Prostate gland (tissue), 2 donors: ENCODE measurements at places on chromosomes 13 and 19. TPM values are rescaled to one million over a fixed set of nuclear protein-coding genes. Genes with fewer than 3 reads are reported as not detected.

- DNase-seq, result no peak
- H3K4me1 ChIP-seq, result no peaks in the 10 kb centered on the region
- H3K27me3 ChIP-seq, result no peaks in the 10 kb centered on the region
- no peak overlapping the region for H3K27ac ChIP-seq
- H3K4me3 ChIP-seq, result no peak overlapping the region
These were observed 173.6 kb downstream of the NALCN start for GRCh38 chr13:101242720-101243119.

The C1QTNF9B gene
- total RNA-seq, result not detected

DNA sequence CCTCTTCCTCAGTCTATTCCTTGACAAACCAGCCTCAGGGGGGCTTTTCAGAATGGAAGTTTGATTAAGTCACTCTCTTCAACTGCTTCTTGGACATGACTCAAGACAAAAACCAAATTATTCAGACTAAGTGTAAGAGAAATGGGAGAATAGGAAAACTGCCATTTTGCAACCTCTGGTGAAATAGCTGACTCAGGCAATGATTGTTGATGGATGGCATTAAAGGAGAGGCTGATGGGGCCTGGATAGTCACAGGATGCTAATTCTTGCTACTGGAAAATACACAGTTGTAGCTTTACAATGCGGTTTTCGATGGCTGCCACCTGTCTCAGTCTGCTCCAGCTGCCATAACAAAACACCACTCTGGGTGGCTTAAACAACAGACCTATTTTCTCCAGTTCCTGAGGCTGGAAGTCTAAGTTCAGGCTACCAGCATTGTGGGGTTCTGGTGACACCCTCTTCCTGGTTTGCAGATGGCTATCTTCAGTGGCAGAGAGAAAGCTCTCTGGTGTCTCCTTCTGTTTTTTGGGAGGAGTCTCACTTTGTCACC lies 6.1 kb downstream of the NOSIP start:
- H3K27me3 ChIP-seq, result no peaks in the 10 kb centered on the region
- no peak for DNase-seq
- no peak overlapping the region for H3K4me3 ChIP-seq
- H3K27ac ChIP-seq, result no peak overlapping the region
- no peaks in the 10 kb centered on the region for H3K36me3 ChIP-seq
- no peaks in the 10 kb centered on the region for H3K4me1 ChIP-seq

DNA sequence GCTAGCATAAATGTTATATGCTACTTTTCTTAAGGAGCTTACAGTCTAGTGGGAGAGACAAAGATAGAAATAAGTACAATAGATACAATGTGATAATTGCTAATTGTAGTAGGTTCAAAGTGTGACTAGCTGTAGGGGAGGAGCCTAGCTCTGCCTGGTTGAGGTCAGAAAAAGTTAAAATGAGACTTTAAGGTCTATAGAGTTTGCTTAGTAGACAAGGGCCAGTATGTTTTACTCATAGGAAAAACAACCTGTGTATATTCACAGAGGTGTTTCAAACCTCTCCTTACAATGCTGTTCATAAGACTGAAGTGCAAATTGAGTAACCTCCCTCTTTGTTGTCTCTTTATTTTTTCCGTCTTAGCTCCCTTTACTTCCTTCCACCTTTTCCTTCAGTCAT lies 56.1 kb downstream of the PDS5B start:
- no peak overlapping the region for H3K4me3 ChIP-seq
- DNase-seq, result no peak
- H3K36me3 ChIP-seq, result no peaks in the 10 kb centered on the region
- no peaks in the 10 kb centered on the region for H3K27me3 ChIP-seq

The MRPL34 gene
- total RNA-seq, result 157 TPM

- H3K4me3 ChIP-seq, result no peak overlapping the region
- no peak for DNase-seq
- no peaks in the 10 kb centered on the region for H3K27me3 ChIP-seq
- peaks cover 6% of the 10 kb centered on the region for H3K4me1 ChIP-seq
- H3K27ac ChIP-seq, result no peak overlapping the region
- peaks cover 11% of the 10 kb centered on the region for H3K36me3 ChIP-seq
These were observed 3.8 kb downstream of the GADD45GIP1 start for GRCh38 chr19:12953138-12953798.

DNA sequence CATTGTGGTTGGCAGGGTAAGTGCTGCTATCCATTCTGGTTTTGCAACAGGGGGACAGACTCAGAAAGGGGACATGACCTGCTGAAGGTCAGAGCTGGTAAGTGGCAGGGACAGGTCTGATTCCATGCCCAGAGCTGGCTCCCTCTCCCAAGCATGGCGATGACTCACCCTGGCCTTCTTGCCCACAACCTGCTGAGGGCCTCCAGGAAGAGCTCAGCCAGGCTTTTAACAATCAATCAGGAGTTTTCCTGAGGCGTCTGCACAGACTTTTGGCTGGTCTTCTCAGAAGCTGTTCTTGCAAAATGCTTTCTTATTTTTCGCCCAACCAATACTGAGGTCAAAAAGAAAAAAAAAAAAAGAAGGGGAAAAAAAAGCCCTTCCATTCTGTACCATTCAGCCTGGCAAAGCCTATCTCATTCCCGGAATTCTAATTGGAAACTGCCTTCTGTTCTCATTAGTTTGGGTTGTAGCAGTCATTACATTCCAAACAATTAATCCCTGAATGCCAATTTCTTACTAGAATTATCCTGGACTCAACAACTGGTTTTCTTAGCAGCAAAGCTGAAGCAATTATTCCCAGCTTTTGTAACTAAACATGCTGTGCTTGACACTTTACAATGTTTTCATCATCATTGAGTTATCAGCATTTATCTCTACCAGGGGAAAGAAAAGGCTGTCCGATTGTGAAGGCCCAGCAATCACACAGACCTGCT lies 17.7 kb downstream of the SIAH3 start:
- H3K4me3 ChIP-seq, result no peak overlapping the region
- no peaks in the 10 kb centered on the region for H3K36me3 ChIP-seq
- DNase-seq, result peak; percentile 51
- no peak overlapping the region for H3K27ac ChIP-seq

The CCDC106 gene
- 17.7 TPM for total RNA-seq

- no peaks in the 10 kb centered on the region for H3K36me3 ChIP-seq
- peaks cover 16% of the 10 kb centered on the region for H3K4me1 ChIP-seq
- H3K27ac ChIP-seq, result peak overlapping the region; percentile 76
- H3K27me3 ChIP-seq, result no peaks in the 10 kb centered on the region
- DNase-seq, result peak; percentile 63
These were observed 12.3 kb downstream of the KCNN4 start for GRCh38 chr19:43768273-43769050.

DNA sequence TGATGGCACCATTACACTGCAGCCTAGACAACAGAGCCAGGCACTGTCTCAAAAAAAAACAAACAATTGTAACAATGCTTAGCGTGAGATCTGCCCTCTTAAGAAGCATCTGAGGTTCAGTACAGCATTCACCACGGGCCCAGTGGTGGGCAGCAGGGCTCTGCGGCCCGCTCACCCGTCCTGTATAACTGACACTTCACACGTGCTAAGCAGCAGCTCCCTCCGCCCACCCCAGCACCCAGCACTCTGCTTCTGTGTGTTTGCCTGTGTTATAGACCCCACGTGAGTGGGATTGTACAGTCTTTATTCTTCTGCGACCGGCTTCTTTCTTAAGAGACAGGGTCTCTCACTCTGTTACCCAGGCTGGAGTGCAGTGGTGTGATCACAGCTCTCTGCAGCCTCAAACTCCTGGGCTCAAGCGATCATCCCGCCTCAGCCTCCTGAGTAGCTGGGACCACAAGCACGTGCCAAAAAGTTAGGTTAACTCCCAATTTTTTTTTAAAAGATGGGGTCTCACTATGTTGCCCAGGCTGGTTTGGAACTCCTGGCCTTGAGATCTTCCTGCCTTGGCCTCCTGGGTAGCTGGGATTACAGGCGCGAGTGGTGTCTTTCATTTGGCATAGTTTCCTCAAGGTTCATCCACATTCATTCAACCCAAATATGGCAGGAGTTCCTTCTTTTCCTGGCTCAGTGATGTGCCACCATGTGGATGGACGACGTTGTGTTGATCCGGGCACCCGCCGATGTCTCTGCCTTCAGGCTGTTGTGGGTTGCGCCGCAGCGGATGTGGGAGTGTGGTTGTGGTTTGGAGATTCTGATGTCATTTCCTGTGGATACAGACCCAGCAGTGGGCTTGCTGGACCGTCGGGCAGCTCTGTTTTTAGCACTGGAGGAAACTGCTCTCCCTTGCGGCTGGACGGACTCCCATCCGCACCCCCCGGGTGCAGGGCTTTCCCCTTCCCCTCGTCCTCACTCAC lies 170.0 kb downstream of the KDM4B start:
- no peak overlapping the region for H3K4me3 ChIP-seq
- H3K4me1 ChIP-seq, result no peaks in the 10 kb centered on the region
- H3K36me3 ChIP-seq, result peaks cover 14% of the 10 kb centered on the region
- H3K27me3 ChIP-seq, result no peaks in the 10 kb centered on the region

- H3K4me3 ChIP-seq, result peak overlapping the region; percentile 72
- H3K36me3 ChIP-seq, result no peaks in the 10 kb centered on the region
- peak overlapping the region; percentile 60 for H3K27ac ChIP-seq
- no peak for DNase-seq
- H3K4me1 ChIP-seq, result peaks cover 36% of the 10 kb centered on the region
These were observed 1.5 kb downstream of the GNA11 start for GRCh38 chr19:3095441-3096191.

GRCh38 chr19:41799444-41800000 lies 3.1 kb downstream of the CEACAM3 start:
- H3K27ac ChIP-seq, result no peak overlapping the region
- no peaks in the 10 kb centered on the region for H3K27me3 ChIP-seq
- DNase-seq, result peak; percentile 28
- no peaks in the 10 kb centered on the region for H3K36me3 ChIP-seq
- H3K4me3 ChIP-seq, result no peak overlapping the region
- H3K4me1 ChIP-seq, result no peaks in the 10 kb centered on the region

DNA sequence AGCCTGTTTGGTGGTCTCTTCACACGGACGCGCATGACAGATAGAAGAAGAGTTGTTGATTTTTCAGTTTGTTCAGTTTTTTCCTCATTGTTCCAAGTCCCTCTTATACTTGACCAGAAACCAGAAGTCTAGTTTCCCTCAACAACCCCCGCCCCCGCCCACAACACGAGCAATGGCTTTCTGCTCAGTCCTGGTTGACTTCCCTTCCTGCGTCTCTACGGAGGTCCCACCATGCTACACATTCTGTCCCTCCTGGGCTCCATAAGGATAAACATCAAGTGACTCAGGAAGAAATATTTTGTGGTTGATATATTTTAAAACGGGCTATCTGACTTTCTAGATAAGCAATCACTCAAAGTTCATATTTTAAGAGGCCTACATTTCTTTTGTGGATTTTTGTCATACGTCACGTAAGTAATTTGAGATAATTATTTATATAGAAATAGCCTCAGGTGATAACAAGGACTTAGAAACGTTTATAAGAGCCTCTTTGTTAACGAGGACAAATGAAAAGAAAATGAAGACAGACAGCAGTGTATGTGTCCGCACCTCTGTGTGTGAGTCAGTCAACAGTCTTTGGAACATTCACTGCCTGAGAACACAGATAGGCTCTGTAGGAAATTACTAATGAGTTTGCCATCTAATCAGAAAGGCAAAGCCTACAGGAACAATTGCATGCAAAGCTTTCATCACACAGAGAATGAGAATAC lies 214.4 kb downstream of the RAP2A start:
- no peak for DNase-seq
- no peaks in the 10 kb centered on the region for H3K36me3 ChIP-seq
- H3K27ac ChIP-seq, result no peak overlapping the region
- no peak overlapping the region for H3K4me3 ChIP-seq
- H3K4me1 ChIP-seq, result no peaks in the 10 kb centered on the region

DNA sequence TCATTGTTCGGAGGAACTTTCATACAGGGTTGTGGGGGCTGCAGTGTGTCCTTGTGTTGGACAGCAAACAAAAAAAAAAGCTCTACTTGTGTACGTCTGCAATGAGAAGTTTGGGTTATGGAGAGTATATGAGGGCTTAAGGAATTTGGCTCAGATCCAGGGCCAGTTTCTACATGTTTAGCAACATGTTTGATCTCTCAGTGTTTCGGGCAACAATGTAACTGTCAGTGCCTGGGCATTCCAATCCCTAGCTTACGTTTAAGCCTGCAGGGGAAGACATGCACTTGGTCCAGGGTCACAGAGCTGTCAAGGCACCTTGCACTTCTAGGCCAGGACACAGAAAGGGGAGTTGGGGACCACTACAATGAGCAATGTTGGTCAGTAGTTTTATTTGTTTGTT lies 13.9 kb downstream of the ZNF543 start:
- peaks cover under 1% of the 10 kb centered on the region for H3K36me3 ChIP-seq
- no peak overlapping the region for H3K4me3 ChIP-seq
- no peaks in the 10 kb centered on the region for H3K4me1 ChIP-seq
- no peak overlapping the region for H3K27ac ChIP-seq
- no peaks in the 10 kb centered on the region for H3K27me3 ChIP-seq
- no peak for DNase-seq

The SERTAD3 gene
- 22.7 TPM for total RNA-seq

DNA sequence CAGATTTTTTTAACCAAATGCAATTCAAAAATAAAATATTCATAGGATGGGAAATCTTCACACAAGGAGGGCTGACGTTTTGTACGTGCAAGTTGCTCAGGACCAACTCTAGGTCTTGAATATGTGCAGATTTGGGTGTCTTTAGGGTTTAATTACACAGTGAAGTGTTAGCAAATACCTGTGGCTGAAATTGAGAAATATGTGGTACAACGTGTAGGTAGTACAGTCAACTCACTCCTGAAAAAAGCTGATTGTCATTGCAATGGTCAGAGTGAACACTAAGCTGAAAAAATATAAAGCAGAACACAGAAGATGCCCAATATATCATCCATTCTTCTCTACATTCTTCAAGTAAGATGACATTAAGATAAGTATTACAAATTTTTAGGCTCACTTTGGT lies 314.3 kb downstream of the SLITRK1 start:
- no peak overlapping the region for H3K4me3 ChIP-seq
- H3K27me3 ChIP-seq, result no peaks in the 10 kb centered on the region
- DNase-seq, result no peak
- no peaks in the 10 kb centered on the region for H3K36me3 ChIP-seq
- no peaks in the 10 kb centered on the region for H3K4me1 ChIP-seq
- no peak overlapping the region for H3K27ac ChIP-seq

DNA sequence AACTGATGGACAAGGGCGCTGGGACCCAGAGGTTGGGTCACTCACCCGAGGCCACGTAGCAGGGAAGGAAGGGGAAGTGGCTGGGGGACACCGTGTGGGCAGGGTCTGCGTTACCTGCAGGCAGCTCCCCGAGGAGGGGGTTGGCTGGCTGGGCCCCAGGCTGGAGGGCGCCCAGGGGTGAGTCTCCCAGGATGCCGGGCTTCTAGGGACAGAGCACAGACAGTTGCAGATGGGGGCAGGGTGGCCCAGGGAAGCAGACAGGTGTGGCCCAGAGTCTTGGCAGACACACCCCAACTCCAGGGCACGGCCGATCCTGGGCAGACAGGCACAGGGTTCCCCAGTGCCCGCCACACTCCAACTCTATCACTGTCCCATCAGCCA lies 5.6 kb upstream of the FDX2 start:
- H3K27me3 ChIP-seq, result no peaks in the 10 kb centered on the region
- no peaks in the 10 kb centered on the region for H3K4me1 ChIP-seq
- H3K4me3 ChIP-seq, result no peak overlapping the region
- peaks cover 49% of the 10 kb centered on the region for H3K36me3 ChIP-seq

- no peak overlapping the region for H3K27ac ChIP-seq
- H3K4me1 ChIP-seq, result no peaks in the 10 kb centered on the region
- H3K4me3 ChIP-seq, result no peak overlapping the region
- no peaks in the 10 kb centered on the region for H3K27me3 ChIP-seq
These were observed 1268.7 kb upstream of the PCDH20 start for GRCh38 chr13:62684359-62684758.
